ENCODE measurements at places on chromosomes 5 and 9.

DNA sequence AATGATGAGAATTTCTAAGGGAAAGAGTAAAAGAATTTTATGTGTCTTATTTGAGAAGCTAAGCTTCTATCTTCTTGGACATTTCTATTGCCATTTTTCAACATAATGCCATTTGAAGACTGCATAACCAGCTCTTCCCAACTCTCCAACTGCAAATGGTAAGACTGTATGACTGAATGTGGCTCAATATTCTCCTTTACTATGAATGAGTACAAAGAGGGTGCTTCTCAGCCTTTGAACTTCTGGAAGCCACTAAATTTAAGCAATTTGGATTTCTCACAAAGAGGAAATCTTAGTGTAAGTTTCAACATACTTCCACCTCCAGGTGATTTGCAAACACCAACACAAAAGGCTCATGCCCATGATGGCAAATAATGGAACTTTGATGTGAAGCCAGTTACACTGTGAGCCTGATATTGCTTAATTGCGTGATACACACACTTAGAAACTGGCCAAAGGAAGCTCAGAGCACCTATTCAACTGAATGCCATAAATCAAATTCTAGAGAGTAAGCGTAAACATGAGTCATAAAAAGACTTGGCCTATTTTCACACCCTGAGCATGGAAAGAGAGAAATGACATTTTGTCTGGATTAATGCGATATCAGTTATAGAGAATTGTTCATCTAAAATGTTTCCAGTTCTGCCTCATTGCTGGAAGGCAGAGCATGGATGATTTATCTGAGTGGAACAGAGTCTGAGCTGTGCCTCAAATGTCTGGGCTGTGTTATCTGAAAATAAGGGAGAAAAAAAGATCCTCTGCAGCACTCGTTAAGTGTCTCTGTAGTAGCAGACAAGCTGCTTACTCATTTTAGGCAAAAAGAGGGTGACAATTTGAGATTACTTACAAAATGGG lies 145.3 kb downstream of the PLK2 start:
- DNase-seq, result no peak

DNA sequence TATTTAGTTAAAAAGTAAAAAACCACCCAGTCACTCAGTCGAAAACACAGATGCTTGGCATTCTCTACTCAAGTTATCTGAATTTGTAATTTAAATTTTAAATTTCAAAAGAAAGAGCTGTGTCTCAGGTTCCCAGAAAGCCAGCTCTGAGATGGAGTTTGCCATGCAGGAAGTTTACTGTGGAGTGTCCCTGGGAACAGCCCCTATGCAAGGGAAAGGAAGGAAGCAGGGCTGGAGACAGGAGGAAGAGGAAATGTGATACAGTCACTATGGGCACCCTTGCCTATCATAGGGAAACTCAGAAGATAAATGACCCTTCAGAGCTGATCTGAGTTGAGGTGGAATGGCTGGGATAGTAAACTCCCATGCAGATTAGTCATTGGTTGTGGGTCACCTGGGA lies 408.8 kb upstream of the ACTBL2 start:
- no peak for DNase-seq

GRCh38 chr5:159419576-159419975 lies 89.3 kb upstream of the IL12B start:
- no peak for DNase-seq

- no peak for DNase-seq
Observed at GRCh38 chr5:100855295-100855694, 47.8 kb downstream of the ST8SIA4 start.

DNA sequence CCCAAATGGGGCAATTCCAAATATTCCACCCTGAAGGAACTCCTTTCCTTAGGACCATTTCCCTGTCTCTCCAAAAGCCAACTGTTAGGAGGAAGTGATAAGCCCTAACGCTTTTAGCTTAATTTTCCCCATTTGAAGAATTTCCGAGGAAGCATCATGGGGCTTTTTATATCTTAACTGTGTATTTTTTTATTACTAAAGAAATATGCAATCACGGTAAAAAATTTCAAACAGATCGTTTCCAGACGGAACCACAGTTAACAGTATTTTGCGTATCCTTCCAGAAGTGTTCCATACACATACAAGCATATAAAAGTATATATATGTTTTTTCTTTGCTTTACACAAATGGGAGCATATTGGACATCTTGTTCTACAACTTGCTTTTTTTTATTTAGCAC lies 133.8 kb downstream of the FGF1 start:
- peak; percentile 45 for DNase-seq

DNA sequence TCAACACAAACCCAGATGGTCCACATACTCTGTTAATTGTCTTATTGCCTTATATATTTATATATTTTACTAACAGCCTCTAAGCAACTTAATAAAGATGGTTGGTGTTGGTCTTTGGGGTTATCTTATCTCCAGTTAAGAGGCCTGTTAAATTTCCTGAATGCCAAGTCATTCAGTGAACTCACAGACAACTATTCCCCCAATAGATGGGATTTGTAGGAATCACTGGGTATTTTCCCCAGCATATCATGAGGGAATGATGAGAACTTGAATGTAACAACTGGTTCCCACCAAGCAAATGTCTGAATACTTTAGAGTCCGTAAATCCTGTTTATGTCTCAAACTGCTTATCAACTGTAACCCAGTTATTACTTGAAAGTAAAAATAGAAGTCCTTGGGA lies 42.7 kb upstream of the RETREG1 start:
- no peak for DNase-seq

DNA sequence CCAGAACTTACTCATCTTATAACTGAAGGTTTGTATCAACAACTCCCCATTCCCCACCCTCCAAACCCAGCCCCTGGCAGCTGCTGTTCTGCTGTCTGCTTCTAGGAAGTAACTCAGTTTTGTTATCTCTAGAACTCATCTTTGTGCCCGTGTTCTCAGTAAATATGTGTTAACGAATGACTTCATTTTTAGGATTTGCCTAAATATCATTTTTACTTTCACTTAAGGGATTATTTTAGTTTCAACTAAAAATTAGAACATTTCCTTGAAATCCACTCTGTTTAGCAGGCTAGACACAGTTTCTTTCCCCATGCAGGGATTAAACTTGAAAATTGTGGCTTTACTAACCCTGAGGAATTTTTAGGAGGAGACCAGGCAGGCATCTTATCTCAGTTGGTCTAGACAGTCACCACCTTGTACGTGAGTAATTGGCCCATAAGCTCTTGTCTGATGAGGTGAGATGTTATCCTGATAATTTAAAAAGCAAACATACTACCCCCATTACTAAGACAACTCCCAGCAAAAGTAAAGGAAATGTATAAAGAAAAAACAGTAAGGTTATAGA lies 68.2 kb upstream of the TNFAIP8 start:
- no peak for DNase-seq

- no peak for DNase-seq
Observed at GRCh38 chr5:97499605-97500004, 316.6 kb upstream of the RIOK2 start.

- peak; percentile 6 for DNase-seq
Observed at GRCh38 chr5:121189342-121190305, 662.1 kb upstream of the FTMT start.

DNA sequence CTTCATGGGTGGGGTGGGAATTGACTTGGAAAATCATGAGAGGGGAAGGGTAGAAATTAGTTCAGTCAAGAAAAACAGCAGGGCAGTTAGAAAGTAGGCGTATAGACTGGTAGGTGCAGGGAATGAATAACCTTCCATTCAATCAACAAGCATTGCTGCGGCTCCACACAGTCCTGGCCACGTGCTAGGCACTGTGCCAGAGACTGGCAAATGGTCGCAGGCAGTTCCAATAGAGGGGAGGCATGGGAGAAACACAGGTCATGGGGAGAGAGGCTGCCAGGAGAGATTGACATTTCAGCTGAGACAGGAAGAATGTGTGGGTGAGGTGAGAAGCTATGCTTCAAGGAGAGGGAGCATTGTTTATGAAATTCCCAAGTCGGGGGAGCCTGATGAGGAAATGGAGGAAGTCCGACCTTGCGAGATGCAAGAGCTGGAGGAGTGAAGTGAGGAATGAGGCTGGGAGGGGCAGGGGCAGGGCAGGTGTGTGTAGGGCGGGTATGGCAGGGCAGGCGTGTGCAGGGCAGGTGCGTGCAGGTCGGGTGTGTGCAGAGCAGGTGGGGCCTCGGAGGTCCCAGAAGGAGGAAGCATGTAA lies 54.4 kb upstream of the PPARGC1B start:
- DNase-seq, result no peak

Data from skin of body (tissue), 3 donors.